Iris pigment epithelial cell (primary cell): ENCODE measurements at places on chromosomes 7 and 10.

- peak; percentile 75 for DNase-seq
Measured at GRCh38 chr10:32379318-32379949, 32.5 kb upstream of the EPC1 start.

GRCh38 chr10:8499312-8499711, 444.8 kb downstream of the GATA3 start:
- no peak for DNase-seq

GRCh38 chr7:105487579-105488571, 34.2 kb downstream of the PUS7 start:
- DNase-seq: peak; percentile 89

- no peak for DNase-seq
Measured at GRCh38 chr7:99001482-99002147, 123.3 kb downstream of the TRRAP start.

DNA sequence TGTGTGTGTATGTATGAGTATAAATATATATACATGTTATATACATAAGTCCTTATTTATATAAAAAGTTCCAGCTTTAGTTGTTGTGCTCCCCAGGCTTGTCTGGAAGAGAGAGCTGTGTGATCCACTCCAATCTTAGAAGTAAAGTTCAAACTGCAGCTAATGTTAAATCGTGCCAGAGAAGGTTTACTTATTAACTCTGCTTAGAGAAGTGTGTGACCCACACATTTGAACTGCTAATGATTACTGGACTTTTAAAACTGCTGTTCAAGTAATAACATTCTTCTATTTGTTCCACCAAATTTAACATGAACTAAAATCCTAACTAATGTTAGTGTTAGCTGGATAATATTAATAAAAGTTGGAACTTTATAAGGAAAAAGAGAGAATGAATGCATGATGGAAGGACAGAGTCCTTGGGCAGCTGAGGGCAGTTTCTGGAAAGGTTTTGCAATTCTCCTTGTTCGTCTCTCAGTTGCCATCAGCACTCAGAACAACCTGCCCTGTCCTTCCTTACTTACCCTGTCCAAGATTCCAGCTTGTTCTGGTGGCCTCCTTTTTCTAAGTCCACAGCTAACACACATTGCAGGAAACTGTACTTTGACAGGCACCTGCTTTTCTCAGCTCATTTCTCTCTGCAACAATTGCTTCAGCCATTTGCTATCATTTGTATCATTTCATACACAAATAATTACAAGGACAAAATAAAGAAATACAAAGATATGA, 162.6 kb downstream of the FAM107B start:
- no peak for DNase-seq

- DNase-seq: peak; percentile 62
Measured at GRCh38 chr7:117873310-117874190, at the start of gene CTTNBP2. TSS of gene CTTNBP2 (minus strand) at chr7:117873441. CDS start at chr7:117873415, 26 bp downstream.
